ENCODE measurements at places on chromosomes 6 and 20. TPM values are rescaled to one million over a fixed set of nuclear protein-coding genes. Genes with fewer than 3 reads are reported as not detected.

DNA sequence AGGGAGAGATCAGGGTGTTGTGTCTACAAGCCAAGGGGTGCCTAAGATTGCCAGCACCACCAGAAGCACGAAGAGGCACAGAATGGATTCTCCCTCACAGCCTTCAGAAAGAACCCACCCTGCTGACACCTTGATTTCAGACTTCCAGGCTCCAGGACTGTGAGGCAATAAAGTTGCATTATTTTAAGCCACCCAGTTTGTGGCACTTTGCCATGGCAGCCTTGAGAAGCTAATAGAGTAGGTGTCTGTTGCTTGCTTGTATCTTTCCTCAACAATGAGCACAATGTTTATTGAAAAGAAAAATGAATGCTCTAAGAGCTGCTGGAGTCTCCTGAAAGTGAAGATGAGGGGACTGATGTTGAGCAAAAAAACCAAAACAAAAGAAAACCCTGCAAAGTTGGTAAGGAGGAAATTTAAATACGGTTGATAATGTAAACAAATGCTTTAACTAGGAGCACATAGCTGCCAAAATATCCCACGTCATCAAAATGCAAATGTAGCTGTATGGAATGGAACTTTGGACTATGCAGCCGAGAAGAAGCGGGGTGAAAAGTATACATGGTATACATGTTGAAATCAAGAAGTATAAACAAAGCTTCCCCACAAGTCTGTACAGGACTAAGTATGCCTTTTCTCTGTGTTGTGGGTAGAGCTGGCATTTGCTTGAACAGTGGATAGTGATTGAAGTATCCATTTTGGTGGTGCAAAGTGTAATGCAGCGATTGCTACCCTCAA is 8.0 kb downstream of the IL20RA start:
- peak; percentile 30 for DNase-seq

GRCh38 chr6:54183616-54184015 is 72.4 kb downstream of the MLIP start:
- DNase-seq: no peak

GRCh38 chr6:160978141-160978901 is 13.2 kb upstream of the MAP3K4 start:
- DNase-seq: peak; percentile 34

DNA sequence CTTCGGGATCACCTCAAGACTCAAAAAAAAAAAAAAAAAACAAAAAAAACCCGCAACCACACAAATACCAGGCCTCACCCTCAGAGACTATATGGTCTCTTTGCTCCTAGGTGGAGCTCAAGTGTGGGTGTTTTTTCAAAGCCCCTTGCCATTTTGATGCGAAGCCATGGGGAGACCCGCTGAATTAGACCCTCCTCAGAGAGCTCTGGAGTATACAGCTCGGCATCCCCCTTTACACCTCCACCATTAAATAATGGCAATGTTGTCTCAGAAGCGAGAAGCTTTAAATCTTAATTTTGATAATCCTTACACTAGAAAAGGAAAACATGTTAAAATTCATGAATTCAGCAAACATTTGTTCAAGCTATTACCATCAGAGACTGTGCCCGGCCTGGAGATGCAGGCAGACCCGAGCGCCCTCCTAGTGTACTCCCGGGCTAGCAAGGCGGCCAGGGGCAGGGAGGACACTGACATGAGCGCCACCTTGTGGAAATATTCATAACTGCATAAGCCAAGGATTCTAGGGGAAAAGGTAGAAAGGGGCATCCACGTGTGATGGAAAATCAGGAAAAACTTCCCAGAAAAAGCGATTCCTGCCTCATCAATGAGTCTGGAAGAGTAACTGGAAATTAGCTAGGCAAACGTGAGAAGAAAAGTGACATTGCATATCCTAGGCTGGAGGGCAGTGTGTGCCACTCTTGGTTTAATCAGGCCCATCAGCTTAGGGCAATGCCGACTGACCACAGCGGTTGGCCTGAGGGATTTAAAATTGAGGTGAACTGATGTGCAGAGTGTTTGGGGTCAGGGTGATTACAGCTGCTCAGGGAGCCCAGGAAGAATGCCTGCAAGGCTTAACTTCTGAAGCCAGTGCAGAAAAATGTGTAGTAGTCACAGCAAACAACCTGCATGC is 72.5 kb downstream of the B3GAT2 start:
- DNase-seq: peak; percentile 20

DNA sequence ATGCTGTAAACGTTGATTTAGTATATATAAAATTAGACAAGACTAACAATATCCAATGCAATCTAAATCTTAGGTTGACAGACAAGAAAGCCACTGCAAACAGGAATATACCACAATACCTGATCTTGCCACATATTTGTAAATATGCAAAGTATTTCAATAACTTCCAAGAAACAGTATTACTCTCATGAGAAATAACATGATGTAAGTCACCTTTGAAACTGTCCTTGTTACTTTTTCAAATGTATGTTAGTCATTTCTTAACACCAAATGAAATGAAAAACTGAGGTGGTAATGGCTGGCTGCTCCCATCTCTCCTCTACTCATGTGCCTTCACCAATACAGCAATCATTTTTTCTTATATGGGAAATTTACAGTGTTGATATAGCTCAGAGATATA is 118.7 kb downstream of the ATG5 start:
- DNase-seq: no peak

DNA sequence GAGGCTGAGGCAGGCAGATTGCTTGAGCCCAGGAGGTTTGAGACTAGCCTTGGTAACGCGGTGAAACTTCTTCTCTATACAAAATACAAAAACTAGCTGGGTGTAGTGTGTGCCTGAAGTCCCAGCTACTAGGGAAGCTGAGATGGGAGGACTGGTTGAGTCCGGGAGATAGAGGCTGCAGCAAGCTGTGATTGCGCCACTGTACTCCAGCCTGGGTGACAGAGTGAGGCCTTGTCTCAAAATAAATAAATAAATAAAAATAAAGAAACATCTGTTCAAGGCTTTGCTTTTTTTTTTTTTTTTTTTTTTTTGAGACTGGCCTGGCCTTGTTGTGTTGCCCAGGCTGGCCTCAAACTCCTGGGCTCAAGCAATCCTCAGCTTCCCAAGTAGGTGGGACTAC is 23.7 kb upstream of the SLC23A2 start:
- no peak for DNase-seq

DNA sequence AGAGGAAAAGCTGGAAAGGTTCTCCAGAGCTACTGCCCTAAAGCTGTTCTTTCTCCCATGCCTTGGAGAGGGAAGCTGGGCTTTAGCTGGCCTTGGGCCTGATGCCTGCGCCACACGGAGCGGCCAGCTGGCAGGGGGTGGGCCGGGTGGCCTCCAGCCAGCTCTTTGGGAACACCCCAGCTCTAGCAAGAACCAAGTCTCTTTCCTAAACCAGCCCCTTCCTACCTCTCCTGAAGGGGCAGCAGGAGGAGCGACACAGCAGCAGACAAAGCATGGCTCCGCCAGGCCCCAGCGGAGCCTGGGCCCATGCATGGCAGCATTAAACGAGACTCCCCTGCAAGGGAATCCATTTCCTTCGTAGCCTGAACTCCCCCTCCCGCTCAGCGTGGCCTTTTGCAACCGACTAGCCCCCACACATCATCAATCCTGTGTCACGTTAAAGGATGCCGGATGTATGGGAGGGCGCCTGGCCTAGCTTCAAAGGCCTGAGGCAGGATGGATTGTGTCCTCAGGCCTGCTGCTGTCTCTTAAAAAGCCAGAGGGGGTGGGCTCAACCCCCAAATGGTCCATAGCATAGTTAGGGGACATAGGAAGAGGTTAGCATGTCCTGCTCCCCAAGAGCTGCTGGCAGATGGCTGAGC is 14.0 kb downstream of the MRPS18A start:
- DNase-seq: no peak

GRCh38 chr6:161564952-161565351 is 291.1 kb upstream of the AGPAT4 start:
- no peak for DNase-seq

- peak; percentile 30 for DNase-seq
Measured at GRCh38 chr6:139881728-139882211, 507.3 kb upstream of the CITED2 start.

DNA sequence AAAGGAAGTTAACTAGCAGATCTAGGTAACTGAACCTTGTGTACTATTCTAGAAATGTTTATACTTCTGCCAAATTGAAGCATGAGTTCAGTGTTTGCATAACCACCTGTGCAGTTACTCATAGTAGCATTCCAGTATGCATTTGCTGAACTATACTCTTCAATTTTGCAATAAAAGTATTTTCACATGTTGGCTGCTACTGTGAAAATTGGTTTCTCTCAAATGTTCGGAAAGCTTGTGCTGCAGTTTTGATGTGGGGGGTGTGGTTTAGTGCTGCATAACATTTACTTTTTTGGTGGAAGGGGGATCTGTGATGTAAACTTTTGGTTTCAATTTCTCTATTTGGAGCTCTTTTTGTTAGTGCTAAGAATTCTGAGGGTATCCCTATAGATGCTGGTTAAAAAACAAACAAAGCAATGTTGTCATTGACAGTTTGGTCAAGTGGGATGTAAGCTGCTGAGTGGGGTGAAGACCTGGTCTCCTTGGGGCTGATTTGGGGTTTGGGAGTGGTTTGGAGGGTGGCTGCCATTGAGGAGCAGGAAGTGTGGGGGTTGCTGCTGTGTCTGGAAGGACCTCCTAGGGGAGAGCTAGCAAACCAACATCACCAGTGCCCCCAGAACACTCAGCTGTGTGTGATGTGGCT is 87.8 kb downstream of the CARMIL1 start:
- peak; percentile 41 for DNase-seq

GRCh38 chr20:19828232-19828631 is 70.2 kb downstream of the RIN2 start:
- DNase-seq: peak; percentile 78

DNA sequence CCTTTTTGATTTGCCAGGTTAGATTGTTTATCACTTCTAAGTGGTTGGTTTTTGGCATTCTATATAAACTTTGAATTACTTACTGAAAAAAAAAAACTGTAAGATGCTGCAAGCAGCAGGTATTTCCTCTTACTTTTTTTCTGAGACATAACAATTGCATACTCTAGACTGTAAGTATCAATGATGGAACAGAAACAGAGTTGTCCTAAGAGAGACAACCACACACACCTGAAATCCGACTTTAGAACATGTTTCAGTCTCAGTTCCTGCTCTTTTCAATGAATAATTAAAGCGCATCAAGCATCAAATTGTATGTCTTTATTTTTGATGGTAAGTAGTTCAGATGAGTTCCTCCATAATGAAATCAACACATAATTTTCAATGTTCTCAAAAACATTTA is 105.3 kb upstream of the KHDRBS2 start:
- DNase-seq: no peak

DNA sequence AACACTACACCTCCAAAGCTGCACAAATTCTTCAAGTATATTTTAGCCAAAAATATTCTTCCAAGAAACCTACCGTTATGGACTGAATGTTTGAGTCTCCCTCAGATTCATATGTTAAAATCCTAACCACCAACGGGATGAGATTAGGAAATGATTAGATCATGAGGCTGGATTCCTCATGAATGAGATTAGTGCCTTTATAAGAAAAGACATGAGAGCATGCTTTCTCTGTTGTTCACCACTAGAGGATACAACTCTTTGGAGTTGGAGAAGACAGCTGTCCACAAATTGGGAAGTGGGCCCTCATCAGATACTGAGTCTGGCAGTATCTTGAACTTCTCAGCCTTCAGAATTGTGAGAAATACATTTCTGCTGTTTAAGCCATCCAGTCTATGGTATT is 7.1 kb upstream of the SLC17A4 start:
- no peak for DNase-seq

DNA sequence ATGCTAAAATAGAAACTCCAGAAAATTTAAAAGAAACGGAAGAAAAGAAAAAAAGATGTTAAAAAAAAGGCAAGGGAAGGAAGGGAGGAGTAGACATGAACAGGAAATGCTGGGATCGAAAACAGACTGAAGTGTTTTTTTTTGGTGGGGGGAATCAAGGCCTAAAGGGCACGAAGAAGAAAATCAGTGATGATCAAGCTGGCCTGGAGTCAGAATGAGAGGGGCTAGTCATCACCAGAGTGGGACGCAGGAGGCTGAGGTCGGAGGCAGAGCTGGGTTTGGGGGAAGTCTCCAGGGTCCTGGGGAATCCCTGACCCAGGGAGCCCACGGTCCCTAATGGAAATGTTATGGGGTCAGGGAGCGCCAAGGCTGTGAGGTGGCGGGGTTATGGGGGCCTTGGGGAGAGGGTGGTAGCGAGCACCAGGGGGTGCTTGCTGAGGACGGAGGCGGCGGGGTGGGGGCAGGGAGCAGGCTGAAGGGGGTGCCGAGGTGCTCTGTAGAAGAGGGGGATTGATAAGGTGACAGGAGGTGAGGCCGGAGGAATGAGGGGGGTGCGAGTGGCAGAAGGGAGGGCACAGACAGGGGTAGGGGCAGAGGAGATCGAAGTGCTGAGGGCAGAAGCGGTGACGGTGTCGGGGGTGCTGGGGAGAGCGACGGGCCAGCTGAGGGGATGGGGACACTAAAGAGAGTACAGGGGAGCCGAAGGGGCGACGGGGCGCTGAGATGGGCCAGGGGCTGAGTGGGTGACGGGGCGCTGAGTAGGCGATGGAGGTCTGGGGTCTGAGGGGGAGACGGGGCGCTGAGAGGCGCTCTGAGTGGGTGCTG is 684 bp downstream of the ZNFX1 start:
- DNase-seq: no peak

DNA sequence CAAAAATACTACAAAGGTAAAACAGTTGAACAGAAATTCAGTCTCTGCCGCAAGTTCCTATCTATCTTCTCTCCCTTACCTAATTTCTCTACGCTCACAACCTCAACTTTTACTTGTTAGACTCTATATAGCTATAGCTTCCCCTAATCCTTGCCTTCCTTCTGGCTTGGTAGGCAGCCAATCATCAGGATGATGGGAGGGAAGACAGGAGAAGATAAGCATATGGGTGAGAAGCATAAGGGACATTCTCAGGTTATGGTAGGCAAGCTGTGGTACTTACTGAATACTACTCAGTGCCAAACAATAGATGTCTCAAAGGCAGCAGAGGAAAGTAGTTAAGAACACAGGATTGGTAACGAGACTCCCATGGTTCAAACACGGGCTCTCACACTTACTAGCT is 7.8 kb downstream of the CCNC start:
- DNase-seq: no peak

- no peak for DNase-seq
Measured at GRCh38 chr6:168012431-168013249, 15.2 kb downstream of the KIF25 start.

- no peak for DNase-seq
Measured at GRCh38 chr20:64119301-64119680, 11.9 kb upstream of the NPBWR2 start.

DNA sequence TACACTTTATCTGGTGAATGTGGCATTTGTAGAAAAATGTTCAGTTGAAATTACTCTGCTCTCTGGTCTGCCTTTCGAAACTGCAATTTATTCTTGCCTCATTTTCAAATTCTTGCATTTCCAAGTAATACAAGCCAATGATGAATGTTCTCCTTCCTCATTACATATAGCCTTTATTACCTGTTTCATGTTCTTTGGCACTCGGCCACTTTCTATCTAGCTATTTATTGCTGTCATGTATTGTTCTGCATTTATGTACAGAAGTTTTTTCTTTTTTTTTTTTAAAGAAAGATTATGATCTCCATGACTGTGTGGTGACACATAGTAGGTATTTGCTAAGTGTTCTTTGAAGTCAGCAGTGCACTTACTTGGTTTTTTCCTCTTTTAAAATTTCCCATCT is 261.4 kb downstream of the ZFAND3 start:
- DNase-seq: peak; percentile 62

Gene TTBK1
- not detected for polyA plus RNA-seq

Gene RAET1L
- polyA plus RNA-seq: 3.3 TPM

Gene FAM83C
- not detected for polyA plus RNA-seq

Gene PXDC1
- 12.1 TPM for polyA plus RNA-seq

Gene NKAPL
- 0.34 TPM for polyA plus RNA-seq

Gene B3GAT2
- polyA plus RNA-seq: not detected

Gene NT5E
- 148 TPM for polyA plus RNA-seq

Gene HDGFL1
- not detected for polyA plus RNA-seq

Gene C4A
- polyA plus RNA-seq: 2.0 TPM

Gene SYCP2
- polyA plus RNA-seq: 0.24 TPM

Gene LAMP5
- 0.02 TPM for polyA plus RNA-seq

Gene HSD17B8
- polyA plus RNA-seq: 25.7 TPM

All from mammary epithelial cell (primary cell).